Fibroblast of lung (primary cell): ENCODE measurements at places on chromosomes 7 and 10.
A peak's percentile ranks its signal among the peaks of the same experiment; 100 is the strongest.

- no peak for DNase-seq
Measured at GRCh38 chr10:59517996-59518395, 155.6 kb upstream of the FAM13C start.

GRCh38 chr7:116499168-116500077 lies at the start of gene CAV2:
TSS of gene CAV2 (plus strand) at chr7:116499738. CDS start at chr7:116499782, 44 bp downstream.
- peak; percentile 54 for DNase-seq

DNA sequence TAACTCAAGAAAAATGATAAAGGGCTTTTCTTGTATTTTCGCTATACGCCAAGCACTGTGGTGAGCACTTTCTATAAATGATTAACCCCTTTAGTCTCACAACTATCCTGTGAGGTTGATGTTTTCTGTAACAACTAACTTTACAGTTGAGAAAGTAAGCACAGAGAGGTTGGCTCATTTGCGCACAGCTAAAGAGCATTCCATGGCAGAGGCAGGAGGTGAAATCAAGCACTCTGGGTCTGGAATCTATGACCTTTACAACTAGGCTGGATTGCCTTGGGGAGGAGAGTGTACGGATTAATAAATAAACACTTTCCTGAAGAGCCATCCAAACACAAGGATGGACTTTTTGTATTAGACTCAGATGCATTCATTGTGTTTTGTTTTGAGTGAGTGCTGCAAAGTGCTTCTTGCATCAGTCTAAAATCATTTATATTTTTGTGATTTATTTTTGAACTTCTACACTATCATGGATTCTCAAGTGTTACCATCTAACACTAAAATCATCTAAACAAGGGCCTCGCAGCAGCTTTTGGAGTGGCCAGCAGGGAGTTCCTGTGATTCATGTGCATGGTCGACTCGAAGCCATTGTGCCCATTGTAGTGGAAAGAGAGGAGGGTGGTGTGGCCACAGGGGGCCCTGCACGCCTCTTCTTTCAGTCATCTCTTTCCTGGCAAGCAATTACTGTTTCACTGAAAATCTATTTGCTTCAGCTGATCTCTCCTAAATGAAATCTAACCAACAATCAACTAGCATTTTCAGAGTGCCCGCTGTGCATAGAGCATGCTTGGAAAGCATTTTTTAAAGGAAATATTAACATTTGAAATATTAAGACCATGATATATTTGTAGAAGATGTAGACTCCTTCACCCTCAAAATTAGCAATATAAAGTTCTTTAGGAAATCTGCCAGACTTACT lies 633.4 kb upstream of the COBL start:
- no peak for DNase-seq

GRCh38 chr7:91168871-91169829 lies 95.1 kb upstream of the FZD1 start:
- peak; percentile 66 for DNase-seq

DNA sequence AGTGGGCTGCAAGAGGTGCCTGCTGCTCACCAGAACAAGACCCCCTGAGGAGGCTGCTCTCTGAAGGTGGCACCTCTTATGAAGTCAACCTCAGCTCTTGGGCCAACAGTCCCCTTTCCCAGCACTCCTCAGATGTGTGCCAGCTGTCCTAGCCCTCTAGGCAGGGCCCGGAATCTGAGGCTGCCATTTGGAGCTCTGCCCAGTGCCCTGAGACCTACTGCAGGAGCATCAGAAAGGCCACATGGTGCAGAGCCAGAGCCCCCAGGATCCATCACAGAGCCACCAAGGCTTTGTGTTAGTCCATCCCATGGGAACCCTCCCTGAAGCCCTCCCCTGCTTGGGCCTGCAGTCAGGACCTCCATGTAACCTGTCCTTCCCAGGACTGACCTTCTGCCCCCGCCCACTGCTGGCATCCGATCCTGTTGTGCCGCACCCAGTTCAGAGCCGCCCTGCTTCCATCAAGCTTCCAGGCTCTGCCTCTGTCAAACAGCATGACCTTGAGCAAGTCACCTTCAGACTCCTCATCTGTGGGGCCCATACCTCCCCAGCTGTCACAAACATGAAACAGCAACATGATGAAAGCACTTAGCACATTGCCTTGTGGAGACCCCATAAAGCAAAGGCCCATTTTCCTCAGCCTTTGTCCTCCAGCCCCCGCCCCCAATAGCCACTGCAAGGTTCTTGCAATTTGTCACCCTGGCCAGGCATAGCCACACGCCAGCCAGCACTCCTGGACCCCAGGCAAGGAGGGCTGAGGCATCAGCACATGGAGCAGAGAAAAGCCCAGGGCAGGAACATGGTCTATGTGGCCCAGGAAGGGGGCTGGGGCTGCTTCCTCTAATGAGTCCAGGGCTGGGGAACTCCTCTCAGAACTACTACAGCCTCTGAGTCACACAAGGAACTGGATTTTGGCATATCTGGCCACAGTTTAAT lies 51.7 kb downstream of the GRID1 start:
- DNase-seq, result no peak

- peak; percentile 35 for DNase-seq
Measured at GRCh38 chr10:19815036-19815730, 1.0 kb upstream of the PLXDC2 start.

DNA sequence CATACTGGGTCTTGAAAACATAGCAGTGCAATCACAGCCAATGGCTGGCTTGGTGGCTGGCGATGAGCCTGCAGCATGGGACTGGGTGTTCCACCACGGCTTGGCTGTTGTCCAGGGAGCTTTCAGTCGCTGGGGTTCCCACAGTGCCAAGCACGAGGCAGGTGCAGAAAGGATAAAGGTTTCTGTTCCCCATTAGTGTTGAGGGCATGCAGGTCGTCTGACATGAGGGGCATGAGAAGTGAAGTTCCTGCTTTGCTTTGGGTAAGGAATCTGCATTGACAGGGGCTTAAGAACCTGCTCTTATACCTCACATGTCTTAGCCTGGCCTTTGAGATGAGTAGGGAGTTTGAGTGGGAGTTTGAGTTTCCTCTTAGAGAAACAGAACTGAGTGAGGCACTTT lies 9.0 kb upstream of the CFTR start:
- DNase-seq, result no peak

DNA sequence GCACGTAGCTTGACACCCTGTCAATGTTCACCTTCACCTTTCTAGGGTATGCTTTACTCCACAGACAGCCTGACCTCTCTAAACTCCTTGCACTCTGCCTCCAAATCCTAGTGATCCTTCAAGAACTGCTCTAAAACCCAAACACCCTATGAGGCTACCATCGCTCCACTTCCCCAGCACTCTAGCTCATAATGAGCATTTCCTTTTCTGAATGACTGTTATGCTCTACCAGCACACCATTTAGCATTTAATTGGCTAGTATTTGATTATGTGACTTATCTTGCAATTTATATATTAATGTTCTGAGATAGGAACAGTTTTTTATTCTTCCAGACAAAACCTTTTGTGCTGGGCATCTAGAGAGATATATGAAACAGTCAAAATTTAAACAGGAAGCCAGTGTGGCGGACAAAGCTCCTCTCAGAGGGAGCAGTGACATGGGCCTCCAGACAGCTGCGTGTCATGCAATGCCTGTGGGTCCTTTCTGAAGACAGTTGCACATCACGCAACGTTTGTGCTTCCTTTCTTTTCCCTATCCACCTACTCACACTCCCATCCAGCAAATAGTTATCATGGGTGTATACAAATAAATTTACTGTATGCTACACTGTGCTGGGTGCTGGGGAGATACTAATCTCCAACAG lies 86.3 kb downstream of the ALOX5 start:
- DNase-seq, result no peak

DNA sequence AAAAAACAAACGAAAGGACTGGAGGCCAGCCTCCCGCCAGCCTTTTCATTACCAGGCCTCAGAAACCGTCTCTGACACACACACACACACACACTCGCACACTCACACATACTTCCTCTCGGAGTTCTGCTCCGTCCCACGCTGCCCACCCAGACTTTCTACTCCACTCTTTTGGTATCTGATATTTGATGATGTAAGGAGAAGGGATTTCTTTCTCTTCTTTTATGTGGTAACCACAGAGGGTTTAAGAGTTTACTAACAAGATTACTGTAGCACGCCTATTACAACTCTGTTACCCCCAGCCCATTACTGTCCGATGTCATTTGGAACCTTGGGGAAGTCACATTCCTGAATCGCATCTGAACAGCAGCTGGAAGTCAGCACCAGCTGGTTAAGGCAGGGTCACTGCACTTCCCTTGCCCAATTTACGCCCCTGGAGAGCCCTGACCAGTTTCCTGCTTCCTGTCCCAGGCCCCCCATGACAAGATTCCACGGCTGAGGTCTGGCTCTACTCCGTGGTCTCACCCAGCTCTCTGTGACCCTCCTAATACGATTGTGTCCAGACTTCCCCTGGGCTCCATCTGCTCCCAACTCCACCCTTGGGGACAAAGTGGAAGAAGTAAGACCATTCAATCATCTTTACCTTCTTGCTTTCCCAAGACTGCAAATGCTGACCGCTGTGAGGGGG lies 1.1 kb downstream of the DENND2A start:
- peak; percentile 71 for DNase-seq

- DNase-seq, result no peak
Measured at GRCh38 chr10:87875929-87876571, 12.6 kb downstream of the PTEN start.

- DNase-seq, result no peak
Measured at GRCh38 chr10:129730993-129731325, 233.1 kb downstream of the EBF3 start.

DNA sequence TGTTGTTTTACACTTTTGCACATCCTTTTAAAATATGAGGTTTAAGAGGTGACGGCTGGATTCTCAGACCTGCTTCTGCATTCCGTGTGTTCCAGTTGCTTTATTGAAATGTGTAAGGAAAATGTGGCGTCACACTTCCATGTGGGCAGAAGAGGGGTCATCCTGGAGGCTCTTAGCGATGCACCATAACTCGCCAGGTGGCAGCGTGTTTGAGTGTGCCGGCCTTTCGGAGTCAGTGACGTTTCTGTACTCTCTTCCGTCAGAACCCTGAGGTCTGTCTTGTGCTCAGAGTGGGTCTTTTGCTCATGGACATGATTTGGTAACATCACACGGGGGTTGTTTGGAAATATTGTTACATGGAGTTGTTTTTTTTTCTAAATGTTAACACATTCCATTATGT lies 9.1 kb downstream of the PPP2R2D start:
- no peak for DNase-seq

DNA sequence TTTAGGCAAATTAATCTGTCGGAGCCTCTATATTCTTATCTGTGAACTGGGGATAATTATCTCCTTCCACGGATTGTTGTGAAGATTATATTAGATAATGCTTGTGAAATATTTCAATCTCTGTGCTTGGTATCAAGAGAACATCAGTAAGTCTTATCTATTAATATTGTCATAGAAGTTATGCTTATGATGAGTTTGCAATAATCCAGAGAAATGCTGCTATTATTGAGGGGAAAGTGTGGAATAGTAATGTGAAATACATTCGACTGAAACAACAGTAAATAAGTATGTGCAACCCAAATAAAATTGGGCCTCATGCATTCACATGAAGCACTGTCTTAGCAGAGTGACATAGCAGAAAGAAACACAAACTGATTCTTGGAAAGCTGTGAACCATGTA lies 13.7 kb downstream of the RHOBTB1 start:
- DNase-seq, result no peak

DNA sequence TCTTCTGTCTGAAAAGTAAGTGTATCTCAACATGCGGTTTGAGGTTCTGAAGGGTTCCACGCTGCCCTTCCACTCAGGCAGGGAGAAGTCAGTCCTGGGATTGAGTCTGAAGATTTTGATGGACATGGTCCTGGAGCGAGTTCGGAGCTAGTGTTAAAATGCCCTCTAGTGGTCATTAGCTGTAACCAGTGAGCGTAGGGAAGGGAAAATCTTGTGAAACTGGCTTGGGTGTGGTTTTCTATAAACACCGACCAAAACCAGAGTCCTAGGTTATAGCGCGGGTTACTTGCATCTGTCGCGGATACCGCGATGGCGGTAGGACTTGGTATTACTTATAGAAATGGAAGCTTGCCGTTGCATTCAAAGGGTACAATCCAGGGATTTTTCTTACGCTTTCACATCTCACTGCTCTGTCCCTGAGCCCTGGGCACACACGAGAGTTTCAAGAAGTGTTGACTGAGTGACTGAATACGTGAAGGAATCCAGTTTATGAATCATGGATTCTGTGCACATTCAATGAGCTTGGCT lies 348.2 kb upstream of the C7orf33 start:
- peak; percentile 5 for DNase-seq

- DNase-seq, result no peak
Measured at GRCh38 chr7:81500631-81501030, 269.2 kb downstream of the HGF start.

DNA sequence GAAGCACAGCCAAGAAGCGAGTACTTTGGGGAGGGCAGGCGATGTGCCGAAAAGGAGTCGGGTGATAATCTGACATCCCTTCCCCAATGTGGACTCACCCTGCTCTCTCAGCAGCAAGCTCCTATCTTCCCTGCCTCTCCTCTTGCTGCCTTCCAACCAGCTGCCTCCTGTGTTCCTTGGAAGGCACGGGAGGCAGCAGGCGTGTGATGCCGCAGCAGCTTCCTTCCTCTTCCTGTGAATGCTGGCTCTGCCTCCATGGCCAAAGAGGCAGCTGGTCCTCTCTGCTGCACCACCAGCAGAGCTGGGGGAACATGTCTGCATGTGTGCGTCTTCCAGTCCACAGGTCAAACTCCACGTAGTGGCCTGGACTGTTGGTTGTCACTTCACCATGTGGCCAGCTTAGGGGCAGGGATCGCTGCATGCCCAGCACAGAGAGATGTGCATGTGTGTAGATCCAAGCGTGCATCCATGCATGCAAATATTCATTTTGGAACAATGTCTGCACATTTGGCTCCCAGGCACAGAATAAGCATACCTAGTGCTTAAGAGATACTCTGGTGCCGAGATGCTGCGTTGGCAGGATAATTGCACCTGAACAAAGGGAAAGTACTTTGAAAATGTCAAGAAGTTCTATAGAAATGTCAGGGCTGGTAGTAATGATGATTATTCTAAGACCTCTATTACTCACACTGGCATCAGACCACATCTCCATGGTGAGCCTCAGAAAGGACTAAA lies 499.8 kb downstream of the PLXNA4 start:
- no peak for DNase-seq

GRCh38 chr10:44376472-44377099 lies 8.3 kb downstream of the CXCL12 start:
- DNase-seq, result no peak

GRCh38 chr10:116690356-116691322 lies 51.7 kb downstream of the HSPA12A start:
- DNase-seq, result peak; percentile 9

DNA sequence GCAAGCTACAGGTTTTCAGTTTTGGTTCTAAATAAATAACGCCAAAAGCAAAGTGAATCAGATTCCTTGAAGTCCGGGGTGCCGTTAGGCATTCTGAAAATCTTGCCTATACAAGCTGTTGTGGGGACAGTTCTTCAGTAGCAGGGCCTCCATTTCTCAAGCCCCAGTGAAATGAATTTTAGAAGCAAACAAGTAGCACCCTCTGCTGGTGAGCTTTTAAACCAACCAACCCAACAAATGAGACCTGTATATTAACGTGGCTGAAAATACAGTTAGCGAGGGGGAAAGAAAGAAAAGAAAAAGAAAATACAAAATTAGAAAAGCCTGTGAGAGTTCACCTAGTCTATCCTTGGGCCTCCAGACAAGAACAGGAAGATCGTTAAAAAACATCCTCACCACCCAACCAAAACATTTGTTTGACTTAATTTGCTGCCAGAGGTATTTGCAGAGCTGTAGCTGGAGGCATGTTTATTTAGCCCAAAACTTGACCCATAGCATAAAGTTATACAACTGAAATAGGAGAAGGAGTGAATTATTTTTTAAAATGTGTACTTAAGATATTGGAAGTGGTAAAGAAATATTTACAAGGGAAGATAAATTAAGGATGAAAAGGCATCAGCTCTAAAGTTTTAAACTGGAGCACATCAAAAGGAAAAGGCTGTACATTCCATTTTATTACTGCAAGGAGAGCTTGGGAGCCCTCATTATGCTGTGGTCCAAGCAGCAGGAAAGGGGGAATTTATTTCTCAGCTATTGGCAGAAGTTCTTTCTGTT lies 98.9 kb downstream of the DYNC1I1 start:
- peak; percentile 65 for DNase-seq
